ENCODE measurements at places on chromosomes 7 and 10.

DNA sequence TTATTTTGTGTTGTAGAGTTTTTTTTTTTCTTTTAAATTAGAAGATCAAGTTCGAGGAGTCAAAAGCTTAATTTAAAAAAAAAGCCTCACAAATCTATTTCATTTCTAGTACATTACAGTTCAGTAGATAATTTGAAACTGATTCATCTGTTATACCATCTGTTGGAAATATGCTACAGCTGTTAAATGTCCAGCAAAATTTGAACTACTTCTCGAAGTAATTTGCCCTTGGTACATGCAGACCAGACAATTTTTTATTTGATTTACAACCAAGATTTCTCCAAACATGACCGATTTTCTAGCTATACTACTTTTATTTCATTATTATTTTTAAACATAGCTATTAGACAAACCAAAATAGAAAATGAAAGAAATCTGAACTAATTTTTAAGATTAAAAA lies 647.9 kb downstream of the CNTNAP2 start:
- ATAC-seq = no peak

DNA sequence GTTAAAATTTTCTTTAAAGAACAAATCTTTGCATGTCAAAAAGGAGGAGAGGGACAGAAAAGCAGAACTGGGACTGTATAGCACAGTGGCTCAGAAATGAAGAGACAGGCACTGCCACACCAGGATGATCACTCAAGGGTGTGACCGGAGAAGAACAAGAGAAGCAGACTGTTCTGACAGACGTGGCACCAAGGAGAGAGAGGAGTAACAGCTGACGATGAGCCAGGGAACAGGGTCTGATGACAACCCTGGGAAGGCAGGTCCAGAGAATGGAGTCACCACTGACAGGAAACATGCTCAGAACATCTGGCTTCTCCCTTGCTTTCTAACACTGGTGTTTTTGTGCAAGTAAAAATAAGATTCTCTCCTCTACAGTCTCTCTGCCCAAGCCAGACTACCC lies 14.6 kb upstream of the VAX1 start:
- no peak for ATAC-seq

GRCh38 chr10:11150879-11151415 lies 133.3 kb downstream of the CELF2 start:
- no peak for ATAC-seq

DNA sequence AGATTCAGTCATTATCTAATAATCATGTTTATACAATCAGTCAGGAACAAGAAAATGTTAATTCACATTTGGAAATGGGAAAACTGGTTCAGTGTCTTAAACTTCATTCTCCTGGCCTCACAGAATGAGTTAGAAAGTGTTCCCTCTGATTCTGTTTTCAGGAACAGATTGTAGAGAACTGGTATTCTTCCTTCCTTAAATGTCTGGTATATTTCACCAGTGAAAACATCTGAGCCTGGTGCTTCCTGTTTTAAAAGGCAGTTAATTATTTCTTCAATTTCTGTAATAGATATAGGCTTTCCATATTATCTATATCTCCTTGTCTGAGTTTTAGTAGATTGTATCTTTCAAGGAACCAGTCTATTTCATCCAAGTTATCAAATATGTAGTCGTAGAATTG lies 97.1 kb upstream of the TMEM168 start:
- ATAC-seq = no peak

DNA sequence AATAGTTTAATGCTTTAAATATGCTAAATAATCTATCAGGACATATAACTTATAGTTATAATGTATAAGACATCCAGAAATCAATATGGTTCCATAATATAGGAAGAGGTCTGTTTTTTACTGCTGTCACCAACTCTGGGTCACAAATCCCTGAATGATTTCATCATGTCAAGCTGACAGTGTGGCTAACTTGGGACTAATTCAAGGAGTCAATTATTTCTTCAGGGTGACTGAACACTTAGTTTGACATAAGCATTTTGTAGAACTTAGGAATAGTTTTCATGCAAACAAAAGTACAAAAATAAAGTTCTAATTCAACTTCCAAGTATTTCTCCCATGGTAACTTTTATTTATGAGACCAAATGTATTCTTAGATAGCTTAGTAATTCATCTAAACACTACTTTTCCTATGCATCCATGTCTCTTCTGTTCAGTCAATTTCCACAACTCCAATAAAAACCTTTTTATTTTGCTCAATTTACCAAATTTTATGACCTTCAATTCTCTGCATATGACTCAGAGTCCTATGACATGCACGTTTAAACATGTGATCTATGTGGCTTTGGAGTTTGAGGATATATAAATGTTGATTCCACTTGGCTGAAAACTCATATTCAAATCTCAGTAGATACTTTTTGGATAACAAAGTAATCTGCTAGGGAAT lies 40.3 kb upstream of the GNAT3 start:
- no peak for ATAC-seq

DNA sequence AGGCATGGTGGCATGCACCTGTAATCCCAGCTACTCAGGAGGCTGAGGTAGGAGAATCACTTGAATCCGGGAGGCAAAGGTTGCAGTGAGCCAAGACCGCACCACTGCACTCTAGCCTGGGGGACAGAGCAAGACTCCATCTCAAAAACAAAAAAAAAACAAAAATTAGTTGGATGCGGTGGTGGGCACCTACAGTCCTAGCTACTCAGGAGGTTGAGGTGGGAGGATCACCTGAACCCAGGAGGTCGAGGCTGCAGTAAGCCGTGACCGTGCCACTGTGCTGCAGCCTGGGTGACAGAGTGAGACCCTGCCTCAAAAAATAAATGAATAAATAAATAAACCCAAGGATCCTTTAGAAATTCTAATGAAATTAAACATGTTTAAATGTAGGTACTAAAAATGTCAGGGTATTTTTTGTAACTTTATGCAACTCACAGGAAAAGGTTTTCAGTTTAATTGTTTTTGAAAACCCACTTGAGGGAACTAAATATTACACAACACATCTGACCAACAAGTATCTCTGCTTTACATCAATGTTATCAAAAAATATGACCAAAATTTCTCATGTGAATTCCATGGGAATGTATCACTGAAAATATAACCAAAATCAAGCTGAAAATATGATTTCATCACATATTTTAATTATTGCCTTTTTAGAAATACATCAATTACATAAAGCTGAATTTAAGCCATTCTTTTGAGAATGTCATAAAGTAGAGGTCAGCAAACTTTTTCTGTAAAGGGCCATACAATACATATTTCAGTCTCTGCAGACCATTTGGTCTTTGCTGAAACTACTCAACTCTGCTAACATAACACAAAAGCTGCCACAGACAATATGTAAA lies 23.9 kb downstream of the UPF2 start:
- no peak for ATAC-seq

DNA sequence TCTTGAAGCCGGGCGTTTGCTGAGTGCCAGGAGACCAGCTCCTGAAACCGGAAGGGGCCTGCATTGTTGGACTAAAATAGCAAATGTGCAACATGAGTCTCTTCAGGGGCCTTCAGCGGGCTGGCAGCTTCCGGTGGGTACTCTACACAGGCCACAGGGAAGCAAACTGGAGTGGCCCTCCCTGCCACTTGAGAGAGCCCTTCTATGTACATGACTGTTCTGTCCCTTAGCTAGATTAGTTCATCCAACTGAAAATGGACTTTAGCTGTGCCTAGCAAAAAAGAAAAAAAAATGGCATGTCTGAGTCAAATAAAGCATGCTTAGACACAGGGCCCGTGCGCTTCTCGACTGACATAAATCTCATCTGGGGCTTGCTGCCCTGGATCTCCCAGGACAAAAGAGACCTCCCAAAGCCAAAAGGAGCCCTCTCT lies 115.3 kb upstream of the TCF7L2 start:
- no peak for ATAC-seq

DNA sequence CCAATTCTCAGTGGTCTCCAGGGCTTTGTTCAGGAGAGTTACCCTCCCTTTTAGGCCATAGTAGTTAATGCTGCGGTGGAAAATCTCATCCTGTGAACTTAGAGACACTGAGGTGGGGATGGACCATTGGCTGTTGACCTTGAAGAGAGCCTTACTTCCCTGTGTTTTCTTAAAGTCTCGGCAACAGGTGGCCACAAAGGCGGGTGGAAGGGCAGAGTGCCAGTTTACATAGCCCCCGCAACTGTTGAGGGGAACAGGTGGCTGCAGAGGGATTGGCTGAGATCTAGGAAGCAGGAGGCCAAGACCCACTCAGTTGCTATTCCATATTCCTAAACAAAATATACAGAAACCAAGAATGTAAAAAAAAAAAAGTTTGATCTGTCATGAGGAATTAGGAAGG lies 160.6 kb downstream of the ST7 start:
- ATAC-seq = no peak

DNA sequence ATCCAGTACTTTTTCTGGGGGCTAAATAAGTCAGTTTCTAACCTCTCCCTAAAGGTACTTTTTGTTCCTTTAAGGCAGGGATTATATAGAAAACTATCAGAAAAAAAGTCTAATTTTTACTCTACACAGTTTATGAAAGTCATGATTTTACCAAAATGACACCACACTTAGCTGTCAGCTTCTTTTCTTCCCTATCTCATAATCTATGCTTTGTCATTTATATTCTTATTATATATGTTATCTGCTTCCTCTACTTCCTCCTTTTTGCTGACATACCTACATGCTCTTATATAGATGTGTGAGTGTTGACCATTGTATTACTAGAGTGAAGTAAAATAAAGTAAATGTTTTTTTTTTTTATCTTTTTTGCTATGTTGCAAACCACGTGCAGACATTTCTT lies 203.9 kb upstream of the CHRM2 start:
- no peak for ATAC-seq

GRCh38 chr10:88565072-88565471 lies 18.0 kb downstream of the RNLS start:
- no peak for ATAC-seq

- ATAC-seq = no peak
These were observed 69.2 kb downstream of the CPVL start for GRCh38 chr7:29077176-29077575.

DNA sequence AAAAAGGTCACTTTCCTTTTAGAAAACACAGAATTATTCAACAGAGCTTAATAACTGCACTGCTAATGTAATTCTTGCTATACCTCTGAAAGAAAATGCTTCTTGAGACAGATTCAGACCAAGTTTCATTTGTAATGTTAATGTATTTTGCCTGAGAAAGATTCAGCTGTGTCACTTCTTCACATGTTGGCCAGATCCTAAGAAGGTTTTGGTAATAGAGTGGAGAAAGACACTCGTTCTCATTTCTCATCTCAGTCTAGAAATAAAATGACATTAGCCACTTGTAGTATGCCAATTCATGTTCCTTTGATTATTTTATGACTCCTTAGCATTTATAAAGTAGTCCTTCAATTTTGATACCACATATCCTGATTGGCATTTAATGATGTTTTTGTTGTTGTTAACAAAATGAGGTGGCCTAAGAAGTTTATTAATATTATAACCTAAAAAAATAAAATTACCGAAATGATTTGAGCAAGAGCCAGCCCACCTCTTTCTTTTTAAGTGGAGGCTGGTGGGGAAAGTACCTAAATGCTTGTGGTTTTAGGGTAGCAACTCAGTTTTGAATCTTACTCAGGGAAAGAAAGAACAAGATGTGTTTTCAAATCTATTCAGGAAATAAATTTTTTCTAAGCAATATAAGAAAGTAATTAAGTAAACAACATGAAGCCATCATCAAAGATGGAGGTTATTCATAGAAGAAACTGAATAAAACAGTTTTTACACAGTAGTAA lies 16.4 kb upstream of the ELAPOR2 start:
- no peak for ATAC-seq

- ATAC-seq = peak; percentile 59
These were observed 40.3 kb downstream of the COL17A1 start for GRCh38 chr10:104045151-104046089.

- no peak for ATAC-seq
These were observed 1193.9 kb downstream of the DNAJB9 start for GRCh38 chr7:109763611-109764010.

DNA sequence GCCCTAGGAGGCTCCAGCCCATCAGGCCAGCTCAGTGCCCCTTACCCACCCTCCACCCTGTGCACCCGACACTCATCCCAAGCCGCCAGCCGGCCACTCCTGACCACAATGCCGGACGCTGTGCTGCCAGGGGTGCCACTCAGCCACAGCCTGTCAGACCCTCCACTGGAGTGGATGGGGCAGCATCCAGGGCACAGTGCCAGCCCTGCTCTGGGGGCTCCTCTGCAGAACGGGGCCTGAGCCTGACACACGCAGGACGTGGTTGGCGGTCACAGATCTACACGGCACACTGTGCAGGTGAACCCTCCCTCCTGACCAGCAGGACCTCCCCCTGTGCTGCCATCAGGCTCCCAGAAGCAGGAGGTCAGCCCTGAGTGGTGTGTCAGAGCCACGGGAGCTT lies 114.7 kb downstream of the MAD1L1 start:
- ATAC-seq = no peak

DNA sequence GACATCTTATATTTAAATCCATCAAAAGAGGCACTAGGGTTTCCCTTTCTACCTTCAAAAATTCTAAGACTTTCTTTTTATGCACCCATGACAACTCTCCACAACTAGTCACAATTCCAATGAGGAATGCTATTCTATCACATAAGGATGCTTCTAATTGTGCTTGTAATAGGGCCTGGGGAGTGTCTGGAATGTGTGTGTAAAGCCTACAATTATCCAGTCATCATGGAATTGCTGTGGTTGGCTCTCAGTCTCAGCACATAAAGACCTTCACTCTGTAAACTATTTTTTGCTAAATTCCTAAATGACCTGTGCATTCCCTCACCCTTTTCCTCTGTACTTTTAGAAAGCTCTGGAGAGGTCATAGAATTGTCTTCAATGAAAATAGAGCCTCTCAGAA lies 86.7 kb downstream of the EPDR1 start:
- ATAC-seq = no peak

- ATAC-seq = no peak
These were observed 16.5 kb downstream of the CNPY1 start for GRCh38 chr7:155529845-155530244.

DNA sequence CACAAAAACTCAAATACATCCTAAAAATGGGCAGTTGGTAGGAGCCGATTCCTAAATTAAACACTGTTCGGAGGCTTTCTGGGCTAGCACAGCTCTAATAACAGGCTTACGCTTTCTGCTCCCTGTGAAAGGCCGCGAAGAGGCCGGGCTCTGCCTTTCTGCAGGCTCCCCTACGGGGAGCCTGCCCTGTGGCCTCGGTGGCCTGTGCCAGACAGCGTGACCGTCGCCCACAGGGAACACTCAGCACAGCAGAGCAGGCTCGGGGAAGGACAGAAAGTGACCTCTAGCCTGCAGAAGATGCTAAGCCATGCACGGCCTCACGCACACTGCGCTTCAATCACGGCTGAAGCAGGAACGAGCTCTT lies 64.2 kb downstream of the DIP2C start:
- no peak for ATAC-seq

- ATAC-seq = no peak
These were observed 134.7 kb downstream of the TMEM178B start for GRCh38 chr7:141208539-141208938.

DNA sequence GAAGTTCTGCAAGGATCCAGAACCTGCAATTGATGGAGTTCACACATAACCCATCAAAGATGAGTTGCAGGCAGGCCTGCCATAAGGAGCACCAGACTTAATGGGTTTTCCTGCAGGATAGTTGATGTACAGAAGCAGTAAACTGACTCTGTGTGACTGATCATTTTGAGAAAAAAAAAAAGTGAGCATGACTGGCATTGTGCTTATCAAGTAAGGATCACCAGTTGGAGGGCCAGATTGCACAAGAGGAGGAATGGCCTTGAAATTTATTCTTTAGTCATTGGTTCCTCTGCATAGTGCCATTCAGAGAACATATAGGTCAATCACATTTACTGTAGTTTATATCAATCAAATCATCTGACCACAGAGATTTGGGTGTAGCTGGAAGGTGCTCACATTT lies 3.8 kb downstream of the CYP3A43 start:
- no peak for ATAC-seq

GRCh38 chr10:117667831-117668230 lies 125.3 kb downstream of the EMX2 start:
- ATAC-seq = no peak
